ENCODE measurements at places on chromosomes 13 and 19.

- no peak for DNase-seq
Measured at GRCh38 chr13:67052550-67053490, 177.3 kb downstream of the PCDH9 start.

- no peak for DNase-seq
Measured at GRCh38 chr13:94494026-94494425, 14.5 kb upstream of the DCT start.

DNA sequence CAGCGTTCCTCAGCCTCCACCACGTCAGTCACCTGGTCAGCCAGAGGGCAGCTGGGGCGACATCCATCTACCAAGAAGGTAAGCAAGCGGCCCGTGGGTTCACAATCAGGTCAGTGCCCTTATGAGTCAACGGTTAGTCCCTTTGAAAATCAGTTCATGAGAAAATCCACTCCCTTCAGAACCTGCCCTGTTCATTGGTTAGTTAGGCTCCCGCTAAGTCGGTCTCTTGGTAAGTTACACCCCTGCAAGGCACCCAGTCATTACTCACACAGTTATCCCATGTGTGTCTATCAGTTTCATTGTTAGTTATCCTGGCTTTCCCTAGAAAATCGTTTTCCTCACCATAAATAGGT lies 564 bp downstream of the SIGLECL1 start:
- DNase-seq = no peak

- no peak for DNase-seq
Measured at GRCh38 chr19:49362929-49363267, 682 bp upstream of the TEAD2 start.

- DNase-seq = no peak
Measured at GRCh38 chr19:39919976-39920375, 14.5 kb downstream of the FCGBP start.

DNA sequence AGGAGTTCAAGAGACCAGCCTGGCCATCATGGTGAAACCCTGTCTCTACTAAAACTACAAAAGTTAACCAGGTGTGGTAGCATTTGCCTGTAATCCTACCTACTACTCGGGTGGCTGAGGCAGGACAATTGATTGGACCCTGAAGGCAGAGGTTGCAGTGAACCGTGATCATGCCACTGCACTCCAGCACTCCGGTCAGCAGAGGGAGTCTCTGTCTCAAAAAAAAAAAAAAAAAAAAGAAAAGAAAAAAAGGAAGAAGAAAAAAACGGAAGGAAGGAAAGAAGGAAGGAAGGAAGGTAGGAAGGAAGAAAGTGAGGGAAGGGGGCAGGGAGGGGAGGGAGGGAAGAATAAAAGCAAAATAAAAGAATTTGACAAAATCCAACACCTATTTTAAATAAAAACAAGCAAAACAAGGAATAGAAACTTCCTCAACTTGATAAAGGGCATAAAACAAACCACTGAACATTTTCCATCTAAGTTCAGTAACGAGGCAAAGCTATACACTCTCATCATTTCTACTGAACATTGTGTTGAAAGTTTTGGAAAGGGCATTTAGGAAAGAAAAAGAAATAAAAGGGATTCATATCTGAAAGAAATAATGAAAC lies 411.6 kb upstream of the SLITRK5 start:
- no peak for DNase-seq

- no peak for DNase-seq
Measured at GRCh38 chr19:7428651-7429113, 60.2 kb downstream of the PEX11G start.

- DNase-seq = no peak
Measured at GRCh38 chr13:59259165-59260000, 904.3 kb downstream of the DIAPH3 start.

DNA sequence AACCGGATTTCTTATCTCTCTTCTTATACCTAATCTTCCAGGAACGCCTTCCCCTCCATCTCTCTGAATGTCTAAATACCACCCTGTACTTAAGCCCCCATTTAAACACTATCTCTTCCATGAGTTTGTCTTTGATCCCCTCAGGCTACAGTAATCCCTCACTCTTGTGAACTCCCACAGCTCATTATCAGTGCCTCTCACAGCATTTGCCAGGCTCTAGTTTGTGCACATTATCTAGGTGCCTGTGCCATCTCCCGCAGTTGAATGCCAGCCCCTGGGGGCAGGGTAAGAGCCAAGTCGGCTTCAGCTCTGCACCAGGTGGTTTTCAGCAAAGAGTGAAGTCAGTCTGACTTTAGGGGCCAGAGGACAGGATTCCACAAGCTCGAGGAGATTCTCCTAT lies 71.4 kb downstream of the FREM2 start:
- DNase-seq = no peak

DNA sequence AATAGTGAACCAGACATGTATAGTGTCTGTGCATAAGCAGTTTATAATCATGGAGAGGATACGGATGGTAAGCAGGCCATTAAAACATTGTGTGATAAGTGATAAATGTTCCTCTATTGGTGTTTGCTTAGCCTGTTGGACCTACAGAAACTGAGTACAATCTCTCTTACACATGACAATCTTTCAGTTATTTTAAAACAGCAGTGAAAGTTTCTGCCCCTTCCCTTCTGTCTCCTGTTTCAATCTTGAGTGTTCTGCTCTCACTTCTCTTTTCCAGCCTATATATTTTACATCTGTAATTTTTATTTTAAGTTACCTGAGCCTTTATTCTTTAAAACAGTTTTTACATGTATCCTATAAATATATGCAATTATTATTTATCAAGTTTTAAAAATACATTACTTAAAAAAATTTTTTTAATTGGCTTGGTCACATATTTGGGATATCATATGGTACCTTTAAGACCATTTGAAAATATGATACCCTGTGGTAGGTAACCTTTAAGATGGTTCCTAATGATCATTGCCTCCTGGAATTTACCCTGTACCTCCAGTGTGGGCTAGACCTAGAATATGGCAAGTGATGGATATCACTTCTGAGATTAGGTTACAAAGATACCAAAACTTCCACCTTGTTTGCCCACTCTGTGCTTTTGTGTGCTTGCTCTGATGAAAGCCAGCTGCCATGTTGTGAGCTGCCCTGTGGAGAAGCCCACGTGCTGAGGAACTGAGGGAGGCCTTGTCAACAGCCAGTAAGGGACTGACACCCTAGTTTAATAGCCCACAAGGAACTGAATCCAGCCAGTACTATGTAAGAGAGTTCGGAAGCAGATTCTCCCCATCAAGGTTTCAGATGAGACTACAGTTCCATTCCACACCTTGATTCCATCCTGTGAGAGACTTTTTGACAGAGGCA lies 99.3 kb downstream of the DHRS12 start:
- DNase-seq = no peak

DNA sequence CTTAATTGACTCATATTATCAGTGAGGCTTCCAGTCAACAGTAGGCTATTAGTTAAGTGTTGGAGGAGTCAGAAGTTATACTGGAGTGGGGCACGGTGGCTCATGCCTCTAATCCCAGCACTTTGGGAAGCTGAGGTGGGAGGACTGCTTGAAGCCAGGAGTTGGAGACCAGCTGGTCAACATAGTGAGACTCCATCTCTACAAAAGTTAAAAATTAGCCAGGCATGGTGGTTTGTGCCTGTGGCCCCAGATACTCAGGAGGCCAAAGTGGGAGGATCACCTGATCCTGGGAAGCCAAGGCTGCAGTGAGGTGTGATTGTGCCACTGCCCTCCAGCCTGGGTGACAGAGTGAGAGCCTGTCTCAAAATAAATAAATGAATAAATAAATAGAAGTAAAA lies 53.2 kb downstream of the COMP start:
- DNase-seq = no peak

Data from NCI-H2081 treated with DMSO at 0.1 percent for 48 hours (cell line).